Occipital lobe (tissue), 3 donors: ENCODE measurements at places on chromosomes 1 and 21.

DNA sequence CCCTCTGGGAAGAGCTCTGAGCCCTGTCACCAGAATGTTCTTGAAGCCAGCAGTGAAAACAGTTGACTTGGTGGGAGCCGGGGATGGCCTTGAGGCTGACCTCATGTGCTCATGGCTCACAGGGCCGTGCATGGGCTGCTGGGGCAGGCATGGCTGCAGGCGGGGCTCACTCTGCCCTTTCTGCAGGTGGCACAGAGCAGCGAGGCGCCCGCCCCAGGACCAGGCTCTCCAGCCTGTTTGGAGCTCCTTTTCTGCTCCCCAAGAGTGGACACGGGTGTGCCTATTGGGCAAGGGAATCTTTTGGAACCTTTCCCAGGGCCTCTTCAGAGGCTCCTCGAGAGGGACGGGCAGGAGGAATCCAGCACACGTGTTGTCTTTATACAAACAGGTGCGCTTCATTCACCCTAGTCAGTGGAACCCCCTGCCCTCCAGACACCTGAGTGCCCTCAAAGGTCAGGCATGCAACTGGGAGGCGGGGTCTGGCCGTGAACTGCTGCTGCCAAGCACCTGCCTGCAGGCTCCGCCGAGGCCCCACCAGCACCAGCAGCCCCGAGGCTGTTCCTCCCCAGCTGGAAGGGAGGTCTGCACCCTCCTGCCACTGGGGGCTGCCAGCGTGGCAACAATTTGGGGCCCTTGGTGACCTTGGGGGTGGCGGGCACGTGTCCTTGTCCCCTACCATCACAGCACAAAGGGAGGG is 2.6 kb upstream of the TTC34 start:
- no peak for DNase-seq

GRCh38 chr1:114831276-114831994 is 23.2 kb upstream of the SYCP1 start:
- no peak for DNase-seq

- no peak for DNase-seq
Observed at GRCh38 chr1:27882543-27882903, 10.2 kb downstream of the THEMIS2 start.

DNA sequence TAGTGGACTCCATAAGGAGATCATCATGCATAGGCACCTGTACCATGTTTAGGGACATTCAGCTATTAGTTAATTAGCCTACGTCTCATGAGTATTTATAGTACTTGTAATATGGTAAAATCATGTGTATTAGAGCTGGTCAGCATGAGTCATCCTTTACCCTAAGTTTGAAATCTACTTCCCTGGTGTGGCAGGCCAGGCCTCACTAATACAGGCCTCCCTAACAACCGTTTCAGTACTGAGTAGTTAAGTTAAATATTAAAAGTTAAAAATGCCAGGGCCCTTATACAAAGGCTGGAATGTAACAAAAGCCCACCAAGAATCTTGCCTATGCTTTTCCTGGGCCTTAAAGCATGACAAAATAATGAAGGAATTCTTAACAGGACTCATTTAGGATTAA is 356.3 kb upstream of the DPYD start:
- DNase-seq = no peak

DNA sequence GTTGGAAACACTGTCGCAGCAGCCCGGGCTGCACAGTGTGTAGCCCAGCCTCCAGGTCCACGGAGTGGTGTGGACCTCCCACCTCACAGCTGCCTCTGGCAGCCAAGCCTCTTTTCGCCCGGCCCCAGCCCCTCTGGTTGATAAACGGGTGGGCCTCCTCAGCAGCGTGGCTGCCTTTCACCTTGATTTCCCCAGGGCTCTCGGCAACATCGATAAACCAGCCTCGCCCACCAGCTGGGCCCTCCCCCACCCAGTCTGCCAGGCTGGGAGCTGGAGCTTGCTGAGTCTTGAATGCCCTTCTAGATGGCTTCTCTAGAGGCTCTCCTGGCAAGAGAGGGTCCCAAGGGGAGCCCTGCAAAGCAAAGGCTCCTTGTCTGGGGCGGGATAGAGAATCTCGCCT is 31.0 kb upstream of the LHX4 start:
- no peak for DNase-seq

GRCh38 chr1:220338759-220339158 is 66.5 kb upstream of the RAB3GAP2 start:
- no peak for DNase-seq

- peak; percentile 53 for DNase-seq
Observed at GRCh38 chr1:234721476-234722269, 111.7 kb upstream of the IRF2BP2 start.

DNA sequence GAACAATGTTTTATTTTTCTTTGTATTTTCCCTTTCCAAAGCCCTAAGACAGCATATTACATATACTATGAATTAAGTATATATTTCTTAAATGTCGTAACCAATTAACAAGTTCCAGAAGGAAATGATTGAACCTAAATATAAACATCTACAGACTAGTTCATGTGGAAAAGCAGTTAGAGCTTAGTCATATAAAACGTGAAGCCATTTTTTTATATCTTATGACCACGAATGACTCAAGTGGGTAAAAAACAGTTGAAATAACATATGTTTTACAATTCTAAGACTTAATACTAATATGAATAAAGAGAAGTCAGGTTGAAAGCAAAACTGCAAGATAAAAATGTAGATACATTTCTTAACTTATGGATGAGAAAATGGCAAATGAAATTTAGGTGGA is 307.3 kb downstream of the BRINP3 start:
- no peak for DNase-seq

GRCh38 chr1:179743679-179744400 is 749 bp downstream of the FAM163A start:
- no peak for DNase-seq

DNA sequence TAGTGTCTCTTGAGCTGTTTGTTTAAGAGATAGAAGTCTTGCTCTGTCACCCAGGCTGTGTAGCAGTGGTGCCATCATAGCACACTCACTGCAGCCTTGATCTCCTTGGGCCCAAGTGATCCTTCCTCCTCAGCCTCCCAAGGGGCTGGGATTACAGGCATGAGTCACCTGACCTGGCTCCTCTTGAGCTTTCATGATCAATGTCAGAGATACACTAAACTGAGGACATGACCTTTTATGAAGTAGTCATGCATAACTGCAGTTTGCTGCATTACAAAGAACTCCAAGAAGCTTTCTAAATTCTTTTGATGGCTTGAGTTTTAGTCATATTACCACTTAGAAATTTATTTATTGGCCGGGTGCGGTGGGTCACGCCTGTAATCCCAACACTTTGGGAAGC is 77.7 kb downstream of the CC2D1B start:
- no peak for DNase-seq

- DNase-seq = no peak
Observed at GRCh38 chr1:15941044-15941840, 34.7 kb downstream of the ZBTB17 start.

- DNase-seq = no peak
Observed at GRCh38 chr21:46250146-46250725, 21.7 kb upstream of the LSS start.

GRCh38 chr1:20964540-20965484 is 177.7 kb upstream of the HP1BP3 start:
- no peak for DNase-seq

DNA sequence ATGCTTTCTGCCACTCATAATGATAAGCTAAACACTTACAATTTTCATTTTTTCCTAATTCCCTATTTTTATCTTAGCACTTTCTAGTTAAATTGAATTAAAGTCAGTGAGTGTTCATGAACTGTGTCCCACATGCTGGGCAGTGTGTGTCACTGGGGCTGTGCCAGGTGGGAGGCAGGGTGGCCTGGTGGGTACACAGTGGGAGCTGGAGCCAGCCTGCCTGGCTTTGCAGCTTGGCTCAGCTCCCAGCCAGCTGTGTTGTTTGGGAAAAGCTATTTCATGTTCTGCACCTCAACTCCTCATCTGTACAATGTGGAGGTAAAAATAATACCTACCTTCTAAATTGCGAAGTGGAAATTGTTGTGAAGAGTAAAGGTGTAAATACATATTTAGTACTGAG is 238.4 kb downstream of the PLA2G4A start:
- no peak for DNase-seq

DNA sequence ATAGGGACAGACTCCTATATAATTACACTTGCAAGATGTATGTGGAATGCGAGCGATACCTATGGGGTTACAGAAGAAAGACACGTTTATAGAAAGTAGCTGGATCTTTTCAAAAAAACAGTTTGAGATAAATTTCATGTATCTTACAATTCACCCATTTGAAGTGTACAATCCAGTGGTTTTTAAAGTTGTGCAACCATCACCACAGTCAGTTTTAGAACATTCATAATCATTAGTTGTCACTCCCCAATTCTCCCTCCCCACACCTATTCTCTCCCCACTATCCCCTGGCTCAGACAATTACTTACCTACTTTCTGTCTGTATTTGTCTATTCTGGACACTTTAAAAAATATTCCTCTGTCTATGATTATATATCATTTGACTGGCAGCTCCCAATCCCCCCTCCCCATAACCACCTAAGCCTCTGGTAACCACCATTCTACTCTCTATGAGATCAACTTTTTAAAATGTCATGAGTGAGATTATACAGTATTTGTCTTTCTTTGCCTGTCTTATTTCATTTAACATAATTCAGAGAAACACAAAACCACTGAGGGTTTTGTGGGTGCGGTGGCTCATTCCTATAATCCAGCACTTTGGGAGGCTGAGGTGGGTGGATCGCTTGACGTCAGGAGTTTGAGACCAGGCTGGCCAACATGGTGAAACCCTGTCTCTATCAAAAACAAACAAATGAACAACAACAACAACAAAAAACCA is 39.1 kb downstream of the MRPS6 start:
- DNase-seq = no peak

- peak; percentile 38 for DNase-seq
Observed at GRCh38 chr1:240092301-240093119, 827 bp downstream of the FMN2 start.

GRCh38 chr21:33299181-33299752 is 25.5 kb upstream of the IFNAR1 start:
- no peak for DNase-seq

DNA sequence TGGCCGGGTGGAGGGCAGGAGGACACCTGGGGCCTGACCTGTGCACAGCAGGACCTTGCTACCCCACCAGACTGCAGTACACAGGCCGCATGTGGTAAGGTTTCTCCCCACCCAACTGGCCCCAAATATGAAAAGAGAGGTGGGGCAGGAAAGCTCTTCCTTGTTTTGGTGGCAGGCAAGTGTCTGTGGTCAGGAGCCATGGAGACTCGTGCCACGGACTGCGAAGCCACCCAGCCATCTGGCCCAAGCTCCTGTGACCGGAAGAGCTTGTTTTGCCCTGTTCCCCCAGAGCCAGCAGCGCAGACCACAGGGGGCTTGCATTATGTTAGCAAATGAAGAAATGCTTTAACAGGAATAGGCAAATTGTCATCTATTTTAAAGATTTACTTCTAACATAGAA is 54.9 kb downstream of the OLIG1 start:
- DNase-seq = no peak

DNA sequence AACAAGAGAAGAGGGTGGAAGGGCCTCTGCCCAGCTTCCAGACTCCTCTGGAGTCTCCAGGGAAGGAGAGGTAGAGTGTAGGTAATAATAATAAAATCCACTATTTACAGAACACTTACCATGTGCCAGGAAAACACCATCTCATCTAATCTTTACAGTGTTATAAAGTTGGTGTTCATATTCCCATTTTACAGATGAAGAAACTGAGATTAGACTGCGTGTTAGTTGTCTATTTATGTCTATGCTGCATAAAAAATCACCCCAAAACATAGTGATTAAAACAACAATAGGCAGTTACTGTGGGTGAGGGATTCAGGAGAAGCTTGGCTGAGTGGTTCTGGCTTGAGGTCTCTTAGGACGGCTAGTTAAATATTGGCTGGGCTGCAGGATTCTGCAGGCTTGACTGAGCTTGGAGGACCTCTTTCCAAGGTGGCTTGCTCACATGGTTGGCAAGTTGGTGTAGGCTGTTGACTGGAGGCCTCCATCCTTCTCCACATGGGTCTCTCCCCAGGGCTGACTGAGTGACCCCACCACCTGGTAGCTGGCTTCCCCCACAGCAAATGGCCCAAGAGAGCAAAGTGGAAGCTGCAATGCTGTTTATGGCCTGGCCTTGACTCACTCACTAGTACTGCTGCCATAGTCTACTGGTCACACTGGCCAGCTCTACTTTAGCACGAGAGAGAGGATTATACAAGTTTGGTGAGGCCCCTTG is 6.5 kb upstream of the ALX3 start:
- no peak for DNase-seq

- DNase-seq = no peak
Observed at GRCh38 chr1:173050865-173051264, at the start of gene TNFSF18. TSS of gene TNFSF18 (minus strand) at chr1:173050941. CDS start at chr1:173050896, 45 bp downstream.

DNA sequence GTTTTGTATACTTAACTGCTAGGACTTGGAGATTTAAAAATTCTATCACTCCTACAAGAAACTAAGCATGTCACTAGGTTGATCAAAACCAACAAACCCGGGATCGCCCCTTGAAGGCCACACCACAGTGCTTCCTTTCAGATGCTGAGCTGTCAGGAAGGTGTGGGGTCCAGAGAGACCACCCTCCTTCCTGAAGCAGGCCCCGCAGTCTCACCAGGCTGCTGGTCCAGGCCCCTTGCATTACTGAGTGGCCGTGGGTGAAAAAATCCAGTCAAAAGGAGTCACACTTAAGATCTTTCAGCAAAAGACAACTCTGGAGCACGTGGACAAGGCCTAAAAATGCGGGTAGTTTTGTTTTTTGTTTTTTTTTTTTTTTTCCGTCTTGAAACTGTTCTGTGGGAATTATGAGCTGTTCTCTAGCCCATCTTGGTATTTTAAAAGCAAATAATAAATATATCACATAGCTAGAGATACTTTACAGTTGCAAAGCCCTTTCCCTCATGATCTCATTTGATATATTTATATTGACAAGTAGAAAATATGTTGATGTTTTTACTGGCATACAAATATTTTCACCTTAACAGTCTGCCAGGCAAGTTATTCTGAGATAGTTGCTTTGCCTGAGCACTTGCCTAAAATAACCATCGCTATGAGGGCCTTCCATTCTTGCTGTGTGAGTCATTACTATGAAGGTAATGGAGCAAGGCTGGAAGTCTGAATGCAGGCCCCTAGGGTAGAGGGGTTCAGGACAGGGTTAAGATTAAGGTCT is 73.1 kb upstream of the EDEM3 start:
- DNase-seq = no peak

DNA sequence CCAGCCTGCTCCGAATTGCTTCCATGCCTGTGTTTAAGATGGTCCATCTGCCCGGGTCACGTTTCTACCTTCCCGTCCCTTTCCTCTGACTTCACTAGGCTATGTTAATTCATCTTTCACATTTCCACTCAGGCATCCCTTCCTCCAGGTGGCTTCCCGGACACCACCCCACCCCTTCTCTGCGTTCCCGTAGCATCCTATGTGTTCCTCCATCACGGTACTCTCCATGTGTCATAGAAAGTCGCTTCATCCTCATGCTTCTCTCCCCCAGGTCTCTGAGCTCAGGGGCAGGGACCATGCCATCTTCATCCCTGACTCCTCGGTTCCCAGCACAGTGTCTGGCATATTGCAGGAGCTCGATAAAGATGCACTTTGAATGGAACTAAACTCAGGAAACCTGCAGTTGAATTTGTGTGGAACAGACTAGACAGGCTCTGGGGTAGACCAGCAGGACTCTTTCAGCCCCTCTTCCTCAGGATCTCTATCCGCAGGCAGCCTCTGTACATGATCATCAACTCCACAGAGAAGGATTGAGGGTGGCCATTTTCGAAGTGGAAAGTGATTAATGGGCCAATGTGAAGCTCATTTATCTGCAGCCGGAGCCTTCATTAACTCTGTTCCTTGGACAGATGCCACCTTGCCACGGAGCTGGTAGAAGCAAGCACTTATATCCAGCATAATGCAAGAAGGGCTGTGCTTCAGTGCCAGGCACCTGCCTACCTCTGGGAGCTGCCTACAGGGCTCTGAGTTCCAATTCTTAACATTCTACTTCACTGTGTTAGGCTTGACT is 9.1 kb downstream of the C1orf226 start:
- DNase-seq = no peak

- no peak for DNase-seq
Observed at GRCh38 chr1:209550519-209550918, 33.0 kb upstream of the CAMK1G start.
